Cerebellar nuclear complex (tissue), 1 donor: ENCODE measurements at places on chromosomes 5 and 9.

GRCh38 chr9:110217656-110218099, 9.7 kb upstream of the C9orf152 start:
- no peak for DNase-seq

DNA sequence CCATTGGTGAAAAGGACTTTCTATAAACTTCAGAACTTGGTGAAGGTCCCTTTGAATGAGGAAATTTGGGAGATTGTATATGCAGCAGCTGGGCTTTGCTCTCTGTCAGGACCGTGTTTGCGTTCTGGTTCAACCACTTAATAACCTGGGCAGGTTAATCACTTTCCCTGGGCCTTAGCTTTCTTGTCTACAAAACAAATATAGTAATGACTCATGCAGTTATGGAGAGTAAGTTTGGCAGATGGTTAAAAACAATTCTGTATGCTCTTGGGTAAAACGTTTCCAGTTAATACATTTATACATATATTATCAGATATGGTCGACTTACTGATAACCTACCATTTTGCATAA, 197.0 kb downstream of the ARHGEF28 start:
- no peak for DNase-seq

DNA sequence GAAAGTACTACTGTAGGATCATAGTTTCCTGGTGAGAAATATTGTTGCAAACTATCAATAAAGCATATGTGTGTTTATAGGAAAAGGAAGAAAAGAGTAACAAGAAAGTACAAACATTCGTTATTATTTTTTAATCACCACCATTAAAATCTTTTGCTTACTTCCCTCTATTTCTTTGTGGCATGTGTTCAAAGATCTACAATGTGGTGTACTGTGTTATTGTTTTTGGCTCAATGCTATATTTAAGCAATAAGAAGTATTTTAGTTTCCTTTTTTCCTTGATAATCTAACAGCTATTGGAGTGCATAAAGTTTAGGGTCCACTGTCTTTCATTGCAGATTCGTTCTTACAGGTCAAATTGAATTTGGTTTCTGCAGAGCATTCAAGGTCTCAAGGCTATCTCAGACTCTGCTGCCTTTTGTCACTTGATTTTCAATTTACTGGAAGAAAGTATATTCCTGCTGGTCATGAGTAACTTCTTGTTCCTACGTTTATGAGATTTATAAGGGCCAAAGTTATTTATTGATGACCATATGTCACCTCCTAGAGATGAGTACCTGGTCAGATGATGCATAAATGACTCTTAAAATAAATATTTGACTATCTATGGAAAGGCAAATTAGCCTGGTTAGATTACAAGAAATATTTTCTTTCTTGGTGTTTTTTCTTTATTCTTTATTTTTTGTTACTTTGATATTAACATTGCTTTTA, 323.0 kb downstream of the TMEM167A start:
- no peak for DNase-seq

DNA sequence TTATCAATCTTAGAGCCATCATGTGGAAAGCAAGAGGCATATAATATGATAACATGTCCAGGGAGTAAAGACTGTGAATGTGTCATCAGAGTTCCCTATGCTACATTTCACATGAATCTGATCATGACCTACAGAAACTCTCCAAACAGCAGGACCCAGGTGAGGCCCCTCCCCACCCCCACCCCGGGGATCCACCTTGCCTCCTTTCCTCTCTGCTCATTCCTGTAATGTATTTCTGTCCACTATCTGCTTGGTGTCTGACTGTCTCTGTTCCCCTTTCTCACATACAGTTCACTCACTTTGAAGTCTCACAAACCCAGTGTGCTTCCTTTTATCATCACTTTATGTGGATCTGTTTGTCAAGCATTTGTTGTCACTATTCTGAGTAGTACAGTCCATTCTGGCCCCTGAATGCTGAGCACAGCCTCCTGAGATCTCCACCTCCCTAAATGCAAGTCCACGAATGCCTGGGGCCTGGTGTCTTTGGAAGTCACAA, 76.4 kb upstream of the SMARCA2 start:
- DNase-seq, result no peak

- no peak for DNase-seq
These were observed 63.1 kb downstream of the CHD1 start for GRCh38 chr5:98865690-98866089.

- DNase-seq, result no peak
These were observed 255.5 kb downstream of the TRIM32 start for GRCh38 chr9:116942593-116943061.

- no peak for DNase-seq
These were observed 54.6 kb upstream of the RXRA start for GRCh38 chr9:134271338-134272301.

GRCh38 chr5:43236653-43237355, 44.8 kb downstream of the NIM1K start:
- no peak for DNase-seq

GRCh38 chr5:107955321-107955720, 284.6 kb upstream of the EFNA5 start:
- no peak for DNase-seq

- DNase-seq, result no peak
These were observed 36.2 kb downstream of the CDK7 start for GRCh38 chr5:69270840-69271239.
